ENCODE measurements at places on chromosomes 16 and 17.

DNA sequence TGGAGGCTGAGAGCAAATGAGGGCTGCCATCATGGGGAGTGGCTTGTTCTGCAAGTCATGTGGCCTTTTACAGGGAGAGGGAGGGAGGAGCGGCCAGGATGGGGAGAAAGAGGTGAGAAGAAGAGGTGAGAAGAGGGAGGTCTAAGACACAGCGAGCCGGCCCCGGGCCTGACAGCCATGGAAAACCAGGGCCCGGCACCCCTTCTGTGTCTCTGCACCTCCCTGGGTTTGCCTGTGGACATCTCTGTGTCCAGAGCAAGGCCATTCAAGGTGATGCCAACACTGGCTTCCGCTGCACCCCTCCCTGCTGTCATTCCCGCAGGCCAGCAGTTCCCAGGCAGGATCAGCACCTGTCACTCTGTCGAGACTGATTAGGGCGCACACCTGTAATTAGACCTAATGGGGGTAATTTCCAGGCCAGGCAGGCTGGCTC lies 75.6 kb downstream of the MGAT5B start:
- no peak for DNase-seq

DNA sequence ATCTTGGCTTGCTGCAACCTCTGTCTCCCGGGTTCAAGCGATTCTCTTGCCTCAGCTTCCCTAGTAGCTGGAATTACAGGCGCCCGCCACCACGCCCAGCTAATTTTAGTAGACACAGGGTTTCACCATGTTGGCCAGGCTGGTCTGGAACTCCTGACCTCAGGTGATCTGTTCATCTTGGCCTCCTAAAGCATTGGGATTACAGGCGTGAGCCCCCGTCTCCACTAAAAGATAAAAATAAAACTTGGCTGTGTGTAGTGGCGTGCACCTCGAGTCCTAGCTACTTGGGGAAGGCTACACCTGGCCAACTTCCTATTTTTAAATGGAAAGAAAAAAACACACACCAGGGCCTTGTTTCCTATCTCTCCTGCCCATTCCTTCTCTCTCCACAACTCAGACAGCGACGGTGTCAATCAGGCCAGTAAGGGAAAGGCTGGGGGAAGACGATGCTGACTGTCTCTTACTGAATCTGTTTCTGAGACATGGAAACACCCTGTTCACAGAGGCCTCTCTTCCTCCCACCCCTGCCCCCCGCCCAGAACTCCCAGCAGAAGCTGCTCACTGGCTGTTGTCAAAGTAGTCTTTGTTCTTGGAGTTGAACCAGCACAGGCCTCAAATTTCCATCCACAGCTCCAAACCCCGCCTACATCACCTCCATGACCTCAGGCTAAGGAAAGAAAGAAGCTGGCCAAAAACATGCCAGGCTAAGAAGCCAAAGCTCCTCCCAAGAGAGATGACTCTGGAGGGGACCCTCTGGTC lies 96.6 kb downstream of the NXN start:
- no peak for DNase-seq

DNA sequence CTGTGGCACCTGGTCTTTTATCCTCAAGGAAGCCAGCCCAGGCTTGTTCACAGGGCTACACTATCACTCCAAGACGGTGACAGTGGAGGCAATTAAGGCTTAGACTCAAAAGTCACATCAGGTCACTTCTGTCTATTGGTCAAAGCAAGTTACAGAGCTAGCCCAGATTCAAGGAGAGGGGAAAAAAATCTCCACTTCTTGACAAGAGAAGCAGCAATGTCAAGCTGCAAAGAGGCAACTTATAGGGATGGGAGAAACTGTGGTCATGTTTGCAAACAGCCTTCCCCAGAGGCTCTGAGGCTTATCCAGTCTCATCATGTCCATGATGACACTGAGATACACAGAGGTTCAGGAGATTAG lies 31.6 kb downstream of the SERPINF1 start:
- DNase-seq: no peak

GRCh38 chr17:39564211-39564848 lies 43.4 kb downstream of the NEUROD2 start:
- DNase-seq: no peak

- DNase-seq: no peak
Measured at GRCh38 chr16:35525979-35526590, 2066.7 kb downstream of the TP53TG3F start.

- DNase-seq: no peak
Measured at GRCh38 chr16:81143921-81144471, 47.8 kb upstream of the GCSH start.

- no peak for DNase-seq
Measured at GRCh38 chr16:60304066-60304465, 1570.0 kb upstream of the GOT2 start.

- DNase-seq: no peak
Measured at GRCh38 chr16:81746566-81746965, 32.5 kb upstream of the PLCG2 start.

DNA sequence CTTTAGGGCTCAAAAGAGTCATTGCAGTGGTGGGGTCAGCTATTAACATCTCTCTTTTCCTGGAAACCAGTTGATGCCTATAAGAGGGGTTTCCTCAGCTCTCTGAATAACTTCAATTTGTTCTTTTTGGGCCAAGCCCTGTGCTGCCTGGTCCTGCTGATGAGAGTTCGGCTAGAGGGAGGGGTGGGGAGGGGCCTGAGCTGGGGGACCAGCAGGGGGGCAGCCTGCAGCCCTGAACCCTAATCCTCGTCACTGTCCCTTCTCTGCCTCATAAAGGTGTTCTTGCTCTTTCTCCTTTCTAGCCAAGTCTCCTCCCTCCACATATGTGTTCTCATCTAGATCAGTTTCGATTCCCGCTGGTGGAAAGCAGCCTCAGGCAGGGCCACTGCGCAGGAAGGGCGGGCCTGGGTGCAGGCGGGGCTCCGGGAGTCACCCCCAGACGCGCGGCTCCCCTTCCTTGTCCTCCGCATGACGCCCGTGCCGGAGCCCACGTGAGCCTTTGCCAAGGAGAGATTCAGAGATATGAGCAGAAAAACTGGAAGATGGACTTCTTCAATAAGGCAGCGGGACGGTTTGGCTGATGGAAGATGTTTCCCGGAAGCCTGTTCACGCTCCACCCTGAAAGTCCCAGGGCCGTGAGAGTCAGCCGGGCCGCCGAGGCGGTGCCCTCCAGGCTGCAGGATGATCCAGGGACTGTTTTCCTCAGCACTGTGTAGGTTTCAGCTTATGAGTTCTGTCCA lies 15.0 kb upstream of the RHOT1 start:
- DNase-seq: peak; percentile 78

DNA sequence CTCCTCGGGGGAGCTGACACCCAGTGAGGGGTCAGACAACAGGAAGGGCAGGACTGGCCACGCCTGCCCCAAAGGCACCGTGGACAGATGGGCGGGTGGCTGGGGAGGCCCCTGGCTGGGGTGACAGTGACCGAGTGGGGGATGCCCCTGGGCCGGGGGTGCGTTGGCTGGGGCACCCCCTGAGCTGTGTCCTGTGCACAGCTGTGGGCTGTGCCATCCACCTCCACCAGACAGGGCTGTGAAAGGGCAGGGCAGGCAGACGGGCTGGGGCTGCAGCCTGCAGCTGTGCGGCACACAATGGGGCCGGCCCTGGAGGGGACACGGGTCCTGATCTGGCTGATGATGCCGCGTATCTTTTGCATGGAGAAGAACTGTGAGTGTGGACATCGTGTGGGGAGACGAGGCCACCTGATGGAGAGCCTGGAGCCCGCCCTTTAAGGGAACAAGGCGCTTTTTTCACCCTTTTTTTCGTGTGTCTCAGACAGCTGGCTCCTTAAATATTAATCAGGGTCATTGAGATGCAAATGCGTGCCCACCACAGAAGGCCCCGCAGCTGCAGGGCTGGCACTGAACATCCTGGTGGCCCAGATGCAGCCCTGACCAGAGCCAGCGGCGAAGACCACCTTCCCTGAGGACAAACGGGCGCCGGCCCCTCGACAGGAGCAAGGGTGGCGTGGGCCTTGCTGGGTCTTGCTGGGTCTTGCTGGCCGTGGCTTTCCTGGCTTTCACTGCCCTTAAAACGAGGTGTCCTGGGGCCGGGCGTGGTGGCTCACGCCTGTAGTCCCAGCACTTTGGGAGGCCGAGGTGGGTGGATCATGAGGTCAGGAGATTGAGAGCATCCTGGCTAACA lies 42.4 kb upstream of the GNG13 start:
- DNase-seq: no peak

- DNase-seq: no peak
Measured at GRCh38 chr17:69067274-69068047, 6.7 kb upstream of the ABCA9 start.

DNA sequence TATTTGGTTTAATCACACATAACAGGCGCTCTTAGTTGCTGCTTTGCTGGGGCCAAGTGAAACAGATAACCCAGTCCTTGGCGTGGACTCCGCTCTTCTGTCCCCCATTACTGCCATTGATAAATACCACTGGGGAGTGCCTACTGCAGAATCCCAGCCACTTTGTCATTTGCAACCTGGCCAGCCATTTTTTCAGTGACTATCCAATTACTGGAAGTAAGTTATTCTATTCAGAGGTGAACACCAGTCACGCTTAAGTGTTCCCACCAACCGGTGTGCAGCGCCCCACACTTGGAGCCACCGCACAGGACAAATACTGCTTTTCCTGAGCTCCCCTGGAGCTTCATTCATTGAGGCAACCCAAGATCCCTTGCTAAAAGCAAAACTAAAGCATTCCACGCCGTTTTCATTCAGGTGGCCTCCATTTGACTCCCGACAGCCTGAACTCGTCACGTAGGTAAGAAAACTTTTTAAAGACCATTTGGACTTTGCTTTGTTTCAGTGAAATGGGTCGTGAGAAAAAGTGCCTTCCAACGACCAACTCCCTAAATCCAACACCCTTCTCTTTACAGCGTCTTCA lies 1.8 kb downstream of the USP7 start:
- no peak for DNase-seq

- DNase-seq: peak; percentile 92
Measured at GRCh38 chr17:78253946-78254672, 22.7 kb downstream of the TMEM235 start.

- no peak for DNase-seq
Measured at GRCh38 chr16:86768999-86769398, 190.7 kb downstream of the FOXL1 start.

DNA sequence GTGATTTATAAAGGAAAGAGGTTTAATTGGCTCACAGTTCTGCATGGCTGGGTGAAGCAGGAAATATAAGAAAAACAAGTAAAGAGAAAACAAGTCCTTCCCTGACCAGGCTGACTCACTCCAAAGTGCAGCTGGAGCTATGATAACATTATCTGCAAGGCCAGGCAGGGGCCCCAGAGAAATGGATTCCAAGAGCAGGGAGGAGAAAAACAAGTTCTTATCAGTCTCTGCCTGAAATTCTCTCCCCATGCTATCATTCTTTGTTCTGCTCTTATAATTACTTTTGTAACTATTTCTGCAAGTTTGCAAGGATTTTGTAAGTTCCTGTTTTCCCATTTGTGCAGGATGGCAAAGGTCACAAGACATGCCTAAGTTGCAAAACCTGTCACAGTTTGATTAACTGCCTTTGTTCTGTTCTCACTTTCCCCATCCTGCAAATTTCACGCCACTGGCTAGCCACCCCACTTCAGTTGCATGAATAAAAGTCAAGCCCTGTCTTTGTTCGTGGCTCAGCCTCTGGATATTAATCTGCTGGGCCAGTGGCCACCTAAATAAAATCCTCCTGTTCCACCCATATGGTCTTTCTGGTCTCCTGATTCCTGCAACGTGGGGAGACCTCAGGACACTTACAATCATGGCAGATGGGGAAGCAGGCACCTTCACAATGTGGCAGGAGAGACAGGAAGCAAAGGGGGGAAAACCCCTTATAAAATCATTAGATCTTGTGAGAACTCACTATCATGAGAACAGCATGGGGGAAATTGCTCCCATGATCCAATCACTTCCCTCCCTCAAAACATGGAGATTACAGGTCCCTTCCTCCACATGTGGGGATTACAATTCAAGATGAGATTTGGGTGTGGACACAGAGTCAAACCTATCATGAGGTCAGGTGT lies 13.1 kb downstream of the ABCA9 start:
- peak; percentile 4 for DNase-seq

- DNase-seq: peak; percentile 83
Measured at GRCh38 chr17:76000016-76000754, 470 bp upstream of the CDK3 start.

- DNase-seq: no peak
Measured at GRCh38 chr17:1773696-1774181, 11.9 kb downstream of the SERPINF1 start.

DNA sequence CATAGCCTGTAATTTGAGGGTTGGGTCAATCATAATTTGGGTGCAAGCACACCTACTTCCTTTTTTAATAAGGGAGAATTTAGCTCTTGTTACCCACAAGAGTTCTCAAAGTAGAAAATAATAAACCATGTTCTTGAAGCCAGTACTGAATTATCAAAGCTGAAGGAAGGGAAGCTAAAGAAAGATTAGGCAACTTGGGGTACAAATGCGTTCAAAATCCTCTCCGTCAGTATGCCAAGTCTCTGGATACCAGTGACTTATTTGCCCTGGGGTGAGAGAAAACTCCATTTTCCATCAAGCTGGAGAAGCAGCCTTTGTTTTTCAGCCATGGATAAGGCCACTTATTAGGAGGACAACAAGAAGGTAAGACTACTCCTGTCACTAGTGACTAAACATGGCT lies 23.5 kb upstream of the DHRS13 start:
- DNase-seq: no peak

Measured in hepatic stellate cell (primary cell).